ENCODE measurements at places on chromosomes 5 and 9.

DNA sequence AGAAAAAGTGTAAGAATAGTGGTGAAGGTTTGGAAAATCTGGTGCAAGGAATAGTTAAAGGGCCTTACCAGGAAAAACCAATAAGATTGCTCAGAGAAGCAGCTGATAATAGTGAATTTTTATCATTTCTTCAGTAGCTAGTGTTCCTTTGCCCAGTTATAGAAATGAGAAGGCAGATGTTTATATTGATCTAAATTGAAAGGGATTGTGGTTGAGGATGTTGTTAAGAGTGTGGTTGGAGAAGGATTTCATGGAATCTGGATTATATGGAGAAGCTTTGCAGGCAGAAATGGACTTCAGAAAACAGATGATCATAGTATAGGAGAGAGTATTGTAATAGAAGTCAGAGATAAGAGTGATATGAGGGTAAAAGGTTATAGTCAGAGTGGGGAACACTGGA is 102.6 kb downstream of the XRCC4 start:
- no peak for DNase-seq

DNA sequence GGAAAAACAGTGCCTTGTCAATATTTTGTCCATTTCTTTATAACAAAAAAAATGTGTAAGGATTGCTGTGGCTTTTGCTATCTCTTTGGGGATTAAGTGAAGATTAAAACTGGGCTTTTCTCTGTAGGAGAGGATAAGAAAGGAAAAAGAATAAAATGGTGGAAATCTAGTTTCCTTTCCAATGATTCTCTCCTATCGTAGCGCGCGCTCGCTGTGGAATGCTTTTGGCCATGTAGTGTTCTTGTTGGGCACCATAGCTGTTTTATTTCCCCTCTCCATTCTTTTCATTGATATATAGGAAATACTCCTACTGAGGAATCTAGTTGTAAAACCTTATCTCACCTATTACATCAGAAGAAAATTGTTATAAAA is 1.5 kb downstream of the STXBP1 start:
- DNase-seq, result no peak

DNA sequence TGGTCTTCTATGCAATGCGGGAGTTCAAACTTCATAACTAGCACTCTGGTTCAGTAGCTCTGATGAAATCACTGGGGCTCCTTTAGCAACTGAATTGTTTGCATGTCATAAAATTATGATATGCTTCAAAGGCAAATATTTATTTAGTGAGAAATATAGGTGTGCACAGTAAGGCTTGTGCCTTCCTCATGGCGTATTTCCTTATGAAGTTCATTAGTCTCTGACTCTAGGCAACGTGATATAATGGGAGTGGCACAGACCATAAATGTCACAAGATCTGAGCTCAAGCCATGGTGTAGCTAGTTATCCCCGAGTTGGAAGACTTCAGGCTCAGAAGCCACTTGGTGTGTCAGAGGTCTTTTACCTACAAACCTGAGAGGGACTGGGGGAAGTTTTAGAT is 35.5 kb downstream of the PIP5K1B start:
- DNase-seq, result no peak

DNA sequence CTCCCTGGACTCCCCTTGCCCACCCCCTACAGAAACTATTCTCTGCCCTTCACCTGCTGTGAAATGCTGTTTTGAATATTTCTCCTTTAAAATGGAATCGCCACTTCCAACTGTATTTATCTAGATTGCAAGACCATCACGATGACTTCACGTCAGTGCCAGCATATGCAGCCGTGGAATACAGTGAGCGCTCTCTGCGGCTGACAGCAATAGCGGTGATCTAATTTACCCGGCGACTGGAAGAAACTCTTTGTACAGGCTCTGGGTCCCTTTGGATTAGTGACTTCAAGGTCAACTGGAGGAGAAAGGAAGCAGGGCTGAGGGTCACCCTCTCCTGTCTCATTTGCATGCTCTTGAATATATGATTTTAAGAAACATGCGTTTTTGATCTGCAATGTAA is 192.0 kb downstream of the IRX1 start:
- no peak for DNase-seq

DNA sequence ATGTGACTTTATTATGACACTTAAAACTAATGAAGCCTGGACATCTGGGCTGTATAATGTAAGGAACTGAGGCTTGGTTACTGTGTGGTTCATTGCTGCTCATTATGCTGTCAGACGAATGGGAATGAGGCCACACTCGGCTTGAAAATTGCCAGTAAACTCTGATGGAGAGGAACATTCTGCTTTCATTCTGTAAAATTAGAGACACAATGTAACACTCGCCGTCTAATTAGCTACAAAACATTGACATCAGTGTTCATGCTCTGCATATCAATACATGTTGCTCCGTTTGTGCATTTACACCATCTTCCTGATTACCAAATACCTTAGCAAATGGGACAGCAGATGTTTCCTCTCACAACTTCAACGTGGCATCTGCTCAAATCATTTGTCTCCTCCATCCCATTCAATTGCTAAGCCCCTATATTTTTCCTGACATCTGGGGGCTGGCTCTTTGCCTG is 133.0 kb downstream of the SLC28A3 start:
- no peak for DNase-seq

DNA sequence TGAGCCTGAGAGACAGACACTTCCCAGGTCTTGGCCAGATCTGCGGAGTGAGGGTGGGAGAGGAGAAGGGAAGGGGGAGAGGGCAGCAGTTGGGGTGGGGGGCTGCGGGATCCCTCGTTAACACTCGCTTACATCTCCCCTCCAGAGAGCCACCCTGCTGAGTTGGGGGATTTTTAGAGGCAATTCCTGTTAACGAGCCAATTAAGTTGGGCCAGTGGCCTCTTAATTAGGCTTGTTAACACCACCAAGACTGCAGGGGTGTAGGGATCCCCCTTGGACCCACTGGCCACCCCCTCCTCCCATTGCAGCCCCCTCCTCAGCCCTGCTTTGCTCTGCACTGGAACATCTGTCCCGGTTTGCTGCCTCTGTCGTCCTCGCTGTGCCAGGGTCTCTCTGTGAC is 23.7 kb downstream of the CNTFR start:
- no peak for DNase-seq

DNA sequence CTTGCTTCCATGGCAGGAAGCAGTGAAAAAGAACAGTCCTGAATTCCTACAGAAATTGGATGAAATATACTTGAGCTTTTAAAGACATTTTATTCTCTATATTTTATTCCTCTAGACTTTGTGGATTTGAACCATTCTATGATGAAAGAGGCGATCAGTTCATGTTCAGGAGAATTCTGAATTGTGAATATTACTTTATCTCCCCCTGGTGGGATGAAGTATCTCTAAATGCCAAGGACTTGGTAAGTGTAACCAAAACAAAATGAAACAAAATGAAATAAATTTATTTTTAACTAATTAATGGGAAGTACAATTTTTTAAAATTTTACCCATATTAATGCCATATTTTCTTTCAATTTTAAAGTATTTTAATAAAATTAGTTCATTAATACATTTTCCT is 34.1 kb downstream of the STARD4 start:
- no peak for DNase-seq

GRCh38 chr5:132663771-132664695 is 6.1 kb downstream of the IL13 start:
- no peak for DNase-seq

DNA sequence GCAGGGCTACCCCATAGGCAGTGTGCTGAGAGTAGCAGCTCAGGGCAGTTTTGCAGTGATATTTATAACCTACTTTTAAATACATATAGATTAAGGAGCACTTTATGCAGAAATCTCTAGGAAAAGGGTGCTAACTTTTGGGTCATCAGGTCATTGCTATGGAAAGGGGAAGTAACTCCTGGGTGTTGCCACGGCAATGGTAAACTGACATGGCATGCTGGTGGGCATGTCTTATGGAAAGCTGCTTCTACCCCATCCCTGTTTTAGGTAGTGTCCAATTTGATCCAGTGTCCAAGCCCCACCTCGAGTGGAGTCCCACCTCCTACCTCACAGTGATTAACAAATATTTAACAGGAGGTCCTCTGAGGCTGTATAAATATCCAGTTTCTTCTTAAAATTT is 56.8 kb upstream of the XPA start:
- DNase-seq, result no peak

- no peak for DNase-seq
Observed at GRCh38 chr9:121610638-121610953, 40.8 kb upstream of the DAB2IP start.

DNA sequence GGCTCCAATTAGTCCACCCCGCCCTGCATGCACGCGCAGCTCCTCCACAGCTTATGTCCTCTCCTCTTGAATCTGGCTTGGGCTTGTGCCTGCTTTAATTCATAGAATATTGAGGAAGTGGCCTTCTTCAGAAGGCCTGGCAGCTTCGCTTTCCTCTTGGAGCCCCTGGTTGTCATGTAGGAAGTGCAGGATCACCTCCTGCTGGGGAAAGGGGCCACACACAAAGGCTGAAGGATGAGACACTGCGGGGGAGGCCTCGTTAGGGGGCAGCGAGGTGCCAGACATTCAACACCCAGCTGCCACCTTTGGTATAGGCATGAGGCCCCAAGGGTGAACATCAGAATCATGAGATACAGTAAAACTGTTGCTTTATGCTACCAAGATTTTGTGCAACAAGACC is 2.7 kb upstream of the CNOT6 start:
- DNase-seq, result no peak

GRCh38 chr5:148725675-148726074 is 71.3 kb upstream of the HTR4 start:
- no peak for DNase-seq

GRCh38 chr9:83665580-83666200 is 42.1 kb downstream of the UBQLN1 start:
- DNase-seq, result no peak

GRCh38 chr5:172548311-172548731 is 92.7 kb upstream of the NEURL1B start:
- no peak for DNase-seq

- no peak for DNase-seq
Observed at GRCh38 chr9:83544002-83544698, 5.9 kb upstream of the FRMD3 start.

DNA sequence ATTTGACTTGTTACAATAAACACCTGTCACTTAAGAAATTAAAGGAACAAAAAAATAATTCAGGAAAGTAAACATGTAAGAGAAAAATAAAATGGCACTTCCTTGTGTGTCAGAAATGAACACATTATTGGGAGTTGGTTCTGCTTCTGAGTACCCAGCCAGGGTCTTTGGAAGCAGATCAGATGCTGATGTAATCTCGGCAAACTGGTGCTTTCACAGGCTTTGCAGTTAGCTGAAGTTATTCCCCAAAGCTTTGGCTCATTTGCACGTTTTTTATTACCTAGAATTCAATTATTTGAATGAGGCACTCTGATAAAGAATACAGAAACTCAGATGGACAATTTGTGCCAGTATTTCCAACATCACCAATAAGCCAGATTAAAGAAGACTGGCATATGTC is 10.9 kb downstream of the CDH18 start:
- no peak for DNase-seq

GRCh38 chr9:136643596-136644342 is 18.9 kb upstream of the EGFL7 start:
- no peak for DNase-seq

DNA sequence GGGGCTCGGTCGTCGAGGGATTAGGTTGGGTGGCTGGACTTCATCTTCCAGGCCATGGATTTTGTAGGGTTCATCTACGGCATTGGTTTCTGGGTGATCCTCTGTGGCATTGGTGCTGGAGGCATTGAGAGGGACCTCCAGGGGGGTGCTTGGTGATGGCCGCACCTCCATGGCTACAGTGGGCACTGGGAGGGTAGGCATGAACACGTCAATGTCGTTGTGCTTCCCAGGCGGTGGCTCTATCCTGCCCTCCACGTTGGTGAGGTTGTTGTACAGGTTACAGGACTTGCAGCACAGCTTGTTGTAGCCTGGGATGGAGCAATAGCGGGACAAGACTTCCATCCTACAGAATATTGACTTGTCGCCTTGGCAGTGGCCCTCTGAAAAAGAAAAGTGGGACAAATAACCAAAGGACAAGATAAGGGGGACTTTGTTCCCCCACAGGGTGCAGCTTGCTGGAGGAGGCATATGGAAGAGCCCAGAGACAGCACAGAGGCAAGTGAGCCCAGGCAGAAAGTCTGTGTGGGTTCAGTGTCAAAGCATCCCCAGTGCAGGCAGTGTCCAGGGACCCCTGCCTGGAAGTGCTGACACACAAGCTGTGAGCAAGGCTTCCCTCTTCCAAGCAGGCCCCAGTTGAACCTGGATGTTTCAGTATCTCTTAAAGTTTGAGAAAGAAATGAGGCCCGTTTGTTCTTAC is 53.9 kb downstream of the ZNF354C start:
- no peak for DNase-seq

DNA sequence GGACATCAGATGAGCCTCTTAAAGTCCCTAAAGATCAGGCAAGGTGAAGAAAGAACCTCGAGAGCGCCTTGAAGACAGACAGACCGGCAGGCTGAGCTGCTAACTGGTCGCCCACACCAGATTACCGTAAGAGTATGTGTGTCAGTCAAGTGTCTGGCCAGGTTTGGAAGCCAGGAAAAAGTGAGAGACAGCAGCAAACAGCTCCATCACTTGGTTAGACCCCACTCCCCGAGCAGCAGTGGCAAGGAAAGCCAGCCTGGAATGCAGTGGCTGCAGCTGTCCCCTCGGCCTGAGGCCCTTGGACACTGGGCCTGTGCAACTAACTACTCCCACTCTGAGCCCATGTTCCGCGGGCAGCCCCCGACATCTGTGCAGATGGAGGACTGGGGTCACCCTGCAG is 214.1 kb downstream of the DIRAS2 start:
- no peak for DNase-seq

DNA sequence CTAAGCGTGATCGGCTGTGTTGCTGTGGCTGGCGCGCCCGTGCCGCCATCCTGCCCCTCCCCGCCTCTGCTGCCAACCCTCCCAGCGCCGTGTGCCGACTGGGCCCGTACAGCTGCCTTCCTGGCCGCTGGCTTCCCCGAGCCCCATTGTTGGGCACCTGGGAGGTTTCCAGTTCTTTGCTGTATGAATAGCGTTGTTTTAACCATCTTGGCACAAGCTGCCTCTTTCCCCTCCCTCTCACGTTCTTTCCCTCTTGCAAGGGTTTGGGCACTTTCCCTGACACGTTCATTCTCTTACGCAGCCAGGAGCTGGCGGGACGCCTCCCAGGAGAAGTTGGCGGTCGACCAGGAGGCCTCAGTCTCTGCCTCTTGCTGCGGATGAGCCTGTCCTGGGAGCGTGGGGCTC is 43.1 kb upstream of the RXRA start:
- DNase-seq, result no peak

DNA sequence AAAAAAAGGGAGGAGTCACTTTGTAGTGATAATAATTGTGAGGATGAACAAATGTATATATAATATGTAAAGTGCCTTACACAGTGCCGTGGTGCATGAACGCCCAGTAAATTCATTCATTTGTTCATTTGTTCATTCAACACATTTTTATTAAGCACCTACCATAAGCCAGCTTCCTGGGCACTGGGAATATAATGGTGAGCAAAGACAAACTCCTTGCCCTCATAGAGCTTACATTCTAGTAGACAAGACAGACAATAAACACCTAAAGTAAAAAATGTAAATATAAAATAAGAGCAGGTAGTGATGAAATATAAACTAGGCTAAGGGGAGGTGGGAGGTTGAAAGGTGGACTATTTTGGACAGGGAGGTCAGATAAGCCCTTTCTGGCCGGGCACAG is 32.0 kb downstream of the SPRY4 start:
- no peak for DNase-seq

- DNase-seq, result no peak
Observed at GRCh38 chr9:90985631-90986030, 184.0 kb downstream of the SYK start.

GRCh38 chr5:138536665-138537315 is 6.2 kb downstream of the ETF1 start:
- no peak for DNase-seq

GRCh38 chr9:68999393-69000105 is 14.4 kb downstream of the PRKACG start:
- no peak for DNase-seq

Measured in stimulated activated CD4-positive, alpha-beta T cell treated with anti-CD3 and anti-CD28 coated beads, TNF-alpha, amount 100 ng/mL, for 4 hours (primary cell).